CD8-positive, alpha-beta T cell (primary cell): ENCODE measurements at places on chromosomes 5 and 9. TPM values are rescaled to one million over a fixed set of nuclear protein-coding genes. Genes with fewer than 3 reads are reported as not detected.

- DNase-seq = no peak
Observed at GRCh38 chr5:56106837-56107236, 112.1 kb upstream of the IL6ST start.

GRCh38 chr5:74717596-74717995 lies 32.6 kb downstream of the HEXB start:
- no peak for DNase-seq

DNA sequence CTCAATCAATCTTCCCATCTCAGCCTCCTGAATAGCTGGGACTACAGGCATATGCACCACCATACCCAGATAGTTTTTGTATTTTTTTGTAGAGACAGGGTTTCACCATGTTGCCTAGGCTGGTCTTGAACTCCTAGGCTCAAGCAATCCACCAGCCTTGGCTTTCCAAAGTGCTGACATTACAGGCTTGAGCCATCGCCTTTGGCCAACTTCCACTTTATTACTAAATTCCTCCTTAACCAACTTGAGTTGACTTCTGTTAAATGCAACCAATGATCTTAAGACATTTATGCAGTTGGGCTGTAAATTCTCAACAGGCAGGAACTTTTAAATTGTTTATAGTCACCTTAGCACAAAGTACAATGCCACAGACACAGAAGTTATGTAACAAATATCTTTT lies 2.8 kb downstream of the LARS1 start:
- no peak for DNase-seq

- DNase-seq = peak; percentile 24
Observed at GRCh38 chr9:79583952-79584654, 12.3 kb downstream of the TLE4 start.

GRCh38 chr5:61386045-61386800 lies 54.2 kb downstream of the ZSWIM6 start:
- no peak for DNase-seq

DNA sequence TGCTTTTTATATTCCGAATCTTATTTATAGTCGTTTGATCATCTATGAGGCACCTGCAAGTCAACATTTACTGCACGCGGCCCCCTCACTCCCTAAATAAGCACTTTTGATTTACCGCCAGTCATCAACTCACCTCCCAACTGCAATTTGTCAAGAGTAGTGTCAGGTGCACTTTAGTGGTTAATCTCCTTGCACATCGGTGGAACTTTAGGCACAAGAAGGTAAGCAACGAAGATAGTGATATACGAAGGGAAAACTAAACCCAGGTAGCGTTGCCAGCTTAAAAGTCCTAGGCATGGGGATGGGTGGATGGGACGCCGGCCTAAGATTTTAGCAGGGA lies 513 bp upstream of the RNF180 start:
- DNase-seq = no peak

GRCh38 chr5:154818471-154819116 lies 31.8 kb downstream of the FAXDC2 start:
- DNase-seq = no peak

- DNase-seq = no peak
Observed at GRCh38 chr9:37943345-37944265, 39.7 kb upstream of the SLC25A51 start.

DNA sequence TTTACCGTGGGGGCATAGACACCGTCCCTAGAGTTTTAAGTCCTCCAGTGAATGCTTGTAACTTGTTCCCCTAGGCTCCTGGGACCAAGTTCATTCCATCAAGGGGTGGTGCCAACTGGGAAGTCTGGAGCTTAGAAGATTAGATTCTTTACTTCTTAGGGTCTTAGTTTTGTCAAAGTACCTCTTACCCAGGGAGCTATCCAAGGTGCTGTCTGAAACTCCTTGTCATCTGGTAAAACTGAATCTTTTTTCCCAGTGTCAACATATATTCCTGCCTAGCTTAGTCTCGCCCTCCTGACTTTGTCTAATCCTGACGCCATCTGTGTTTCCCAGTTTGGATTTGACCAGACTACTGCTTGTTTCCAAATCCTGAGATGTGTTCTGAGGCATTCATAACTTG lies 41.6 kb downstream of the MAMDC2 start:
- DNase-seq = no peak

- no peak for DNase-seq
Observed at GRCh38 chr9:81860581-81860980, 67.6 kb upstream of the SPATA31D4 start.

- no peak for DNase-seq
Observed at GRCh38 chr5:42600441-42600840, 156.2 kb upstream of the CCDC152 start.

GRCh38 chr5:139079991-139080610 lies 118.1 kb downstream of the SIL1 start:
- no peak for DNase-seq

DNA sequence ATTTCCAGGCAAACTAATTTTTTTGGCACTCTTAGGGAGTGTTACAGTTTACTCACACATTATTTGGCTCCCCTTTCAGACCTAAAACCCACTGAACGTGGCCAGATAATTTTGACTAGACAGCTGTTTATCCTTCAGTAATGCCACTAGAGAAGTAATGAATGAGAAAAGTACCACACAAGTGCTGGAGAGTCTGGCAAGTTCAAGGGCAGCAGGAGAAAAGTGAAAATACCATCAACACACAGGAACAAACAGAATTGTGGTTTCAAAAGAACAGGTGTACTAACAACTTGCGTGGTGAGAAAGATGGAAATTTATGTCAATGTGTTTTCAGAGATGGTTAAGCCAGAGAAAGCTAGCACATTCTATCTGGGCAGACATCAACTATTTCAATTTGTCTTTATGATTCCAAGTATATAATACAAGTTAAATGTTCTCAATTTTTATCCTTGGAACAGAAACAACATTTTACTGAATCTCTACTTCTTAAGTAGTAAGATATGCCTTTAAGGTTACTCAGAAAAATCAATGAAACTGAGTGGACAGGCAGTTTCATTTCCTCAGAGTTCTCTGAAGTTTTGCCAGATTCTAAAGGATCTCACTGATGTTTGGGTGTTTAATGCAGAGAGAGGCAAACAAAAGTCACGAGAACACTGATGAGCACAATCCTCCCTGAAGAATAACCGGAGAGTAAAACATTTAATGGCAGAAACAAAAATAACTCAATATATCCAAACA lies 91.0 kb downstream of the ARSB start:
- DNase-seq = no peak

GRCh38 chr5:149011084-149011483 lies 51.8 kb downstream of the SH3TC2 start:
- DNase-seq = no peak

DNA sequence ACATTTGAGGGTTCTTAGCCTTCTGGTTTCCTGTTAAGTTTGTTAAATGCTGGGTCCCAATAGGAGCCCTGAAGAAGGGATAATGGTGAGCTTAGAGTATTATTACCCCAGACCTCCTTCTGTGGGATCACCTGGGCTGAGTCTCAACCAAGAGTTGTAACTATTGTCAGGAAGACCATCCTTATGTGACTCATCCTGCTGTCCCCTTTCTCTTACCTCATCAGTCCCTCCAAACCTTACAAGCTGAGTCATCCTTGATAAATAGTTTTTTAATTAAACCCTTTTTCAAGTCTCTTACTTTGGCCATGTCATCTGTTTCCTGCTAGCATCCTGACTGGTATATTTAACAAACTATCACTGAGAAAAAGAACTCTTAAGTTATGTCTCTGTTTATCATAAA lies 502.8 kb downstream of the LRRC70 start:
- DNase-seq = no peak

DNA sequence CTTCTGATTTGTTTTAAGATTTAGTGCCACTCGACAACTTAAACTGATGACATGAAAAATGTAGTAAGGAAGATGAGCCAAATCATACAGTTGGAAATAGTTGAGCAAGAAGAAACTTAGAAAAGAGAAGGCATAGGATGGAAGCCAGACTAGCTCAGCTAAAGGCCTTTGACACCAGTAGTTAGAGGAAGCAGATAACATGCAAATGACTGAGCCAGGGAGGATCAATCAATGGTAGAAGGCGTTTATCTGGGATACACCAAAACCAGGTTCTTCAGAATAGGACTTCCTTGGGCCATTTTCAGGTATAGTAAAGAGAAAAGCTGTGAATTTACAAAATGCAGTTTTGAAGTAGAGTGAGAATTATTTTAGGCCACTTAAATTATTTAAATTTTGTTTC lies 3.2 kb downstream of the TDRD7 start:
- no peak for DNase-seq

Gene FANCC
- 6.1 TPM for total RNA-seq

Gene SPATA31E1
- total RNA-seq = not detected

Gene GZMA
- 13.6 TPM for total RNA-seq

Gene ARSI
- total RNA-seq = 0.61 TPM

Gene CCL27
- total RNA-seq = not detected

Gene SNX2
- 76.3 TPM for total RNA-seq
